DMS79 (cell line): ENCODE measurements at places on chromosomes 13 and 19.
A peak's percentile ranks its signal among the peaks of the same experiment; 100 is the strongest.

- DNase-seq = no peak
These were observed 244.0 kb upstream of the PCDH9 start for GRCh38 chr13:67474115-67474514.

- DNase-seq = peak; percentile 29
These were observed 313.2 kb downstream of the SHISA2 start for GRCh38 chr13:25738342-25739196.

GRCh38 chr19:54470991-54471782 is 1.9 kb downstream of the CDC42EP5 start:
- no peak for DNase-seq

GRCh38 chr19:10551698-10552301 is 8.1 kb downstream of the ATG4D start:
- DNase-seq = no peak

DNA sequence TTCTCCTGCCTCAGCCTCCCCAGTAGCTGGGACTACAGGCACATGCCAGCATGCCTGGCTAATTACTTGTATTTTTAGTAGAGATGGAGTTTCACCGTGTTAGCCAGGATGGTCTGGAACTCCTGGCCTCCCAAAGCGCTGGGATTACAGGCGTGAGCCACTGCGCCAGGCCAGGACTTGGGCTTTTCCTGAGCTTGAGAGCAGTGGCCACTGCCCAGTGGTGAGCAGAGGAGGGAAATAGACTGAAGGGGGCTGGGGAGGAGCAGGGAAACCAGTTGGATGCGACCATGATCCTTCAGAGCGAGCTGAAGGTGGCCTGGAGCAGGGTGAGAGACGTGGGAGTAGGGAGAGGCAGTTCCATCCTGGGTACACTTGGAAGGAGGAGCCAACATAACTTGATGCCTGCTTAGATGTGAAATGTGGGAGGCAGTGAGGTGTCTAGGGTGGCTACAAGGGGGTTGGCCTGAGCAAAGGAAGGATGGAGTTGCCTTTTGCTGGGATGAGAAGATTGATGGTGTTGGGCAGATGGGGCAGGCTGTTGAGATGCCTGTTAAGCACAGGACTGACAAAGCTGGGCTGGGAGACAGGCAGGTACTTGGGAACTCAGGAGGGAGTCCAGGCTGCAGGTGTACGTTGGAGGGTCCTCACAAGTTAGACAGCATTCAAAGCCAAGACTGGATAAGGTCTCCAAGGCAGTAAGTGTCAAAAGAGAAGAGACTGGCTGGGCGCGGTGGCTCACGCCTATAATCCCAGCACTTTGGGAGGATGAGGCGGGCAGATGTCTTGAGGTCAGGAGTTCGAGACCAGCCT is 31.8 kb downstream of the KCTD15 start:
- no peak for DNase-seq

GRCh38 chr13:98297051-98297450 is 120.0 kb upstream of the RNF113B start:
- DNase-seq = peak; percentile 73

- peak; percentile 9 for DNase-seq
These were observed 26.0 kb upstream of the PEG3 start for GRCh38 chr19:56866538-56866937.
